ENCODE measurements at places on chromosomes 16 and 17.

DNA sequence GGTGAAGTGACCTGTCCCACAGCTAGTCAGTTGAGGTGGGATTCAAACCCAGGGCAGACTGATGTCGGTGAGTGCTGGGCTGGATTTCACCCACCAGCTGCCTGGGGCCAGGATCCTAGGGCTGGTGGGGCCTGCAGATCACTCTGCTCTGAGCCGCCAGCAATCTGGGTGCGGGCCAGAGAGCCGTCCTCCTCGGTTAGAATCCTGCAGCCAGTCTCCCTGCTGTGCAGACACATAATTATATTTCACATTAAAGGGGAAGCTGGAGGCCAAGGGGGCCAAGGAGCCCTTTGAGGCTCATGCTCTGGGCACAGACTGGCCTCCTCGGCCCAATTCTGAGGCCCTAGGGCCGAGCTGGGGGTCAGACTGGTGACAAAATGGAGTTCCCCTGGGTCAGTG, 996 bp upstream of the KCNJ12 start:
- DNase-seq = no peak

GRCh38 chr17:76451506-76451905, 1.4 kb downstream of the UBE2O start:
- DNase-seq = no peak

DNA sequence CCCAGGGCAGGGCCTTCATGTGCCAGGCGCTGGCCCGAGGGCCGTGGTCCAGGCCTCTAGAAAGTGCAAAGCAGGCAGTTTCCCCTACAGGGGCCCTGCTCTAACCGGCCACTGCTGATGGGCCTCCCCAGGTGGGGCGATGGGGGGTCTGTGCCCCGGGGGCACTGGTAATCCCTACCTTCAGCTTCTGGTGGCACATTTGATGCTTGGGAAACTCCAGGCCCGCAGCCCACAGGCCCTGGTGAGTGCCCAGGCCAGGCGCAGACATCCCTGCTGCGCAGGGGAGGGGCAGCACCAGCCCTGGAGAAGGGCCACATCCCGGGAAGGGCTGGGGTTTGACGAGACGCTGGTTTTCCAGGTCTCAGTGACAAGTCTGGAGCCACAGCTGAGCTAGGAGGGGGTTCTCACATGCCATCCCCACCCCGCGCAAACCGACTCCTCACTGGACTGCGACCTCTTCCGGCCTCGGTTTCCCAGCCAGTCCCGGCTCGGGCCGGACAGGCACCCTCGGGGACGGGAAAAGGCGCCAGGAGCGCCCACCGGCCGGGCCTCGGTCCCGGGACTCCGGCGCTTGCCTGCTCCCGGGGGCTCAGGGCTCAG, 1.6 kb downstream of the DOC2B start:
- DNase-seq = no peak

- no peak for DNase-seq
These were observed 178.4 kb downstream of the C16orf95 start for GRCh38 chr16:87138738-87139267.

GRCh38 chr17:47099451-47099986, 89.6 kb downstream of the CDC27 start:
- DNase-seq = no peak

DNA sequence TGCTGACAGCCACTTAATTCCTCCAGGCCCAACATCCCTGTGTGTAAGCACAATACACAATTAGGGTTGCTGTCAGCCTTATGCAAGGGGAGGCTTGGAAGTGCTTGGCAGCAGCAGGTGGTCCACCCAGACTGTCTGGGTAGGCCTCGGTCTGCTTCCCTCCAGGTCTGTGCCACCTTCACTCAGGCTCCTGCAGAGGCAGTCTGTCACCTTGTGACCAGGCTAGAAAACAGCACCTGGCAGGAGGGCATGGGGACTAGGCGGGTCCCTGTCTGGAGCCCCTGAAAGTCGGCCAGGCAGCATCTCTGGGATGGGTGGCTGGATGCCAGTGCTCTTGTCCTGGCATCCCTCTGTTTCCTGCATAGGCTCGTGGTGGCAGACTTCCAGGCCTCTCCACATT, 578.1 kb downstream of the KCNJ18 start:
- DNase-seq = no peak

- no peak for DNase-seq
These were observed 225.1 kb downstream of the LGALS9B start for GRCh38 chr17:20242271-20242670.

- no peak for DNase-seq
These were observed 120.3 kb downstream of the MRM1 start for GRCh38 chr17:36721560-36722120.

- no peak for DNase-seq
These were observed 10.0 kb downstream of the CMC2 start for GRCh38 chr16:80996688-80997138.

- no peak for DNase-seq
These were observed 87.8 kb downstream of the GNAO1 start for GRCh38 chr16:56279132-56279531.

- DNase-seq = peak; percentile 90
These were observed 2.8 kb downstream of the KDM6B start for GRCh38 chr17:7836596-7837407.

DNA sequence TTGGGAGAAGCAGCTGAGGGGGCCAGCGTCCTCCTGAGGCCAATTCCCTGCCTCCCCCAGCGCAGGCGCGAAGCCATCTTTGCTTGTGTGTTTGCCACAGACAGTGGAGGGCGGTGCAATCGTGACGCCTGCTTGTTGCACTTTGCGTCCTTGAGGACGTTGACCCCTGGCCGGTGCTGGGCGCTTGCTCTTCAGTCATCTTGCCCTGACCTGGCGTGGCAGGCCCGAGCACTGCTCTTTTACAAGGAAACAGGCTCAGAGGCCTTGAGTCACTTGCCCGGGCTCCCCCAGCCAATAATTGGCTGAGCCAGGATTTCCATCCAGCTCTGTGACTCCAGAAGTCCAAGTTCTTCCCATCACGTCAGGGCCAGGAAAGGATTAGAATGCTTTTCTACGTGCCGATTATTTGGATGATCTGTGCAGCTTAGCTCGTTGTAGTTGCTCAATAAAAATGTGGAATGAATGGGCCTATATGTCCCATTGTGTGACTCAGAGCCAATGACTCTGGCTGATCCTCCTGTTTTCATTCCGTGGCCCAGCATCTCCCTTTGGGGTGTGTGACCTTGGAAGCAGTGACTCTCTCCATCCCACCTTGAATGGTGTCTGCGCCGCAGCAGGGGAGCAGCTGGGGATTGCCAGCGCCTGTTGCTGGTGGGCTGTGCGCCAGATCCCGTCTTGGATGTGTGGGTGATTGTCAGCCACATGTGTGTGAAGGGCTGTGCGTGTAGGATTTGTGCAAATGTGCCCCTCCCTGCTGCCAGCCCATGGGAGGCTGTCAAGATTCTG, 214.1 kb downstream of the SEC14L1 start:
- DNase-seq = no peak

GRCh38 chr17:58615768-58616659, 75.8 kb downstream of the TEX14 start:
- no peak for DNase-seq

DNA sequence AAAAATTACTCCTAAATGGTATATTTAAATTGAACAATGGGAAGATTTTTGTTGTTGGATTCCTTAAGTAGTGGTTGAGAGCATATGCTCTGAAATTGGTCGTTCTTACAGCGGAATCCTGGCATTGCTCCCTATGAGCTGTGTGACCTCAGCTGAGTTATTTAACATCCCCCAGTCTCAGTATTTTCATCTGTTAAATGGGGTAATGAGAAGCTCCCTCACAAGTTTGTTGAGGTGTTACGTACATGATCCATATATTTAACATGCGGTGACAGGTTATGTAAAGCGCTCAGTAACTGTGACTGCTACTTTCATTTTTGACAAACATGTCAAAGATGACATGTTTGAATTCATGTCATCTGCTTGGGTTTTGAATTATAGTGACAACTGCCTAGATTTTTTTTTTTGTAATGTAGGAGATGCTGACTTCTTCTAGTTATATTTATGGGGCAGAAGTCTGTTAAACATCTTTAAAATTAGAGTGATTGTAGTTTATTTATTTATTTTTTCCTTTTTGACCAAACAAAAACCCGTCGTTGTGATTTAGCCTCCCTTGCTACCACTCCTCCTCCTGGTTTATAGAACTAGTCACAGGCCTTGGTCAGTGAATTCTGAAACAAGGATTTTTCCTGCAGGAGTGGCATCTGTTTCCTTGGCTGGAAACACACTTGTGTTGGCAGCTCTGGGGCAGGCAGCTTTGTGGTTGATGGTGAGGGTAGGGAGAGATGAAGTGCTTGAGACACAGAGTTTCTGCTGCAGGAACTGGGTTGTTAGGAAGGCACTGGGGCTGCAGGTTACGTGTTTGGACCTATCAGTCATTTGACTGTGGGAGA, 268.8 kb downstream of the SNX29 start:
- DNase-seq = no peak

GRCh38 chr17:76868669-76869495, 678 bp downstream of the MGAT5B start:
- DNase-seq = no peak

DNA sequence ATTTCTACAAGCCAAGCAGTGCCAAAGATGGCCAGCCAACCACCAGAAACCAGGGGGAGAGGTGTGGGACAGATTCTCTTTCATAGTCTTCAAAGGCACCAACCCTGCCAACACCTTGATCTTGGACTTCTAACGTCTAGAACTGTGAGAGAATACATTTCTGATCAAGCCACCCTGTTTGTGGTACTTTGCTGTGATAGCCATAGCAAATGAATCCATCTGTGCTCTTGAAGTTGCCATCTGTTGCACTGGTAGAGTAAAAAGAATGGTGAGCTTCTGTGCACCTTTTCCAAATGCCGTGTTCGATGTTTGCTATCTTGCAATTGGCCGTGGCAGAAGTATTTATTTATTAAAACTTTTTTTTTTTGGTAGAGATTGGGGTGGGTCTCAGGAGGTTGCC, 16.7 kb upstream of the ADGRG1 start:
- no peak for DNase-seq

GRCh38 chr17:14792746-14793145, 472.4 kb downstream of the PMP22 start:
- DNase-seq = no peak

GRCh38 chr16:69559164-69559563, 6.6 kb upstream of the NFAT5 start:
- DNase-seq = no peak
